ENCODE measurements at places on chromosomes 5 and 9. TPM values are rescaled to one million over a fixed set of nuclear protein-coding genes. Genes with fewer than 3 reads are reported as not detected.

GRCh38 chr9:116646661-116647514 is 40.2 kb upstream of the TRIM32 start:
- DNase-seq: peak; percentile 7

GRCh38 chr9:98886691-98887229 is 56.9 kb upstream of the COL15A1 start:
- DNase-seq: no peak

- DNase-seq: no peak
Observed at GRCh38 chr5:139847790-139848507, 52.3 kb downstream of the PSD2 start.

DNA sequence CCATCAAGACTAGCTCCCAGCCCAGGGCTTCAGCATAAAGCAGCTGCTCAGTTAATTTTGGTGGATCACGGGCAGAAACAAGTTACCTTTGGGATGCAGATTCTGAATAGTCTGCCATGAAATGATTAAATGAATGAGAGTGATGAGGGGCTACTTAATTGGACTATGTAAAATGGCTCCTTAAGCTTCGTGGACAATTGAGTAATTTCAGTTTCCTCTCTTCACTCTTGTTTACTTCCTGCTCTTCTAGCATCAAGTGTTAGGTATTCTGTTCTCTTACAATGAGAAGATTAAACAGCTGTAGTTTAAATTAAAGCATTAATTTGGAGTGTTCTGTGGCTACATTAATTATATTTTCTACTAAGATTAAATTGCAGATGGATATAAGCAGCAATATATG is 28.1 kb downstream of the PIK3R1 start:
- no peak for DNase-seq

- DNase-seq: no peak
Observed at GRCh38 chr5:137584262-137584661, 85.1 kb upstream of the SPOCK1 start.

TNC gene
- total RNA-seq: 1.9 TPM

C5orf58 gene
- total RNA-seq: not detected

DRD1 gene
- total RNA-seq: not detected

- DNase-seq: no peak
Observed at GRCh38 chr9:133263557-133263956, 11.4 kb downstream of the ABO start.

GRCh38 chr5:113166261-113166660 is 189.7 kb downstream of the DCP2 start:
- DNase-seq: no peak

- DNase-seq: peak; percentile 61
Observed at GRCh38 chr5:141637767-141638419, 1.1 kb downstream of the RELL2 start.

CDH9 gene
- total RNA-seq: not detected

GTF3C5 gene
- total RNA-seq: 79.6 TPM

DNA sequence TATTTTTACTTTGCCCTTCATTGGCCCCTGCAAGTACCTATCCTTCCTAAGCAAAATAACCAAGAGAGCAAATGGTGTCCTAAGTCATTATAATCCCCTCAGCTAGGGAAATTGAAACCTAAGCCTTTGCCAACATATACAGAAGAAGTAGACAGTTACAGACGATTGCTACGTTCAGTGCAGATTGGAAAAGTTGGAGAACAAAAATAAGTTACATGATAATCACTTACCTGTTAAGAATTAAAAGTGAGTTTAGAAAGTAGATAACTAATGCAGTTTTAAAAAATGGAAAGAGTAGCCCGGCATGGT is 244.8 kb downstream of the MPDZ start:
- DNase-seq: no peak

LCN12 gene
- total RNA-seq: 14.2 TPM

DIRAS2 gene
- not detected for total RNA-seq

IQGAP2 gene
- not detected for total RNA-seq

- no peak for DNase-seq
Observed at GRCh38 chr5:96173366-96173765, 211.7 kb upstream of the ELL2 start.

GRCh38 chr5:107218457-107219193 is 452.1 kb downstream of the EFNA5 start:
- no peak for DNase-seq

DNA sequence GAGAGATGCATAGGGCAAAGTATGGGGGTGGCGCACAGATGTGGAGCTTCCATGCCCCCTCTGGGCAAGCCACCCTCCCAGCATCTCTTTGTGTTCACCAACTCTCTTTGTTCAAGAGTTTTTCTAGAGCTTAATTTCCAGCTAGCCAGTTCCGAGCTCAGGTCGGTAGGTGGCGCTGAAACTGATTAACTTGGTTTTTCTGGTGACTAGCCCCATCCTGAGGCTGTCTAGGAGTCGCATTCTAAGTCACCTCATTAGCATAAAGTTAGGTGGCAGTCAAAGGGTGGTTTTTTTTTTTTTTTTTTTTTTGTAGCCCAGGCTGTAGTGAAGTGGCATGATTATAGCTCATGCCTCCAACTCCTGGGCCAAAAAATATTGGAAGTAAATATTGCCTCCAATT is 476.4 kb downstream of the KDM4C start:
- DNase-seq: peak; percentile 38

DNA sequence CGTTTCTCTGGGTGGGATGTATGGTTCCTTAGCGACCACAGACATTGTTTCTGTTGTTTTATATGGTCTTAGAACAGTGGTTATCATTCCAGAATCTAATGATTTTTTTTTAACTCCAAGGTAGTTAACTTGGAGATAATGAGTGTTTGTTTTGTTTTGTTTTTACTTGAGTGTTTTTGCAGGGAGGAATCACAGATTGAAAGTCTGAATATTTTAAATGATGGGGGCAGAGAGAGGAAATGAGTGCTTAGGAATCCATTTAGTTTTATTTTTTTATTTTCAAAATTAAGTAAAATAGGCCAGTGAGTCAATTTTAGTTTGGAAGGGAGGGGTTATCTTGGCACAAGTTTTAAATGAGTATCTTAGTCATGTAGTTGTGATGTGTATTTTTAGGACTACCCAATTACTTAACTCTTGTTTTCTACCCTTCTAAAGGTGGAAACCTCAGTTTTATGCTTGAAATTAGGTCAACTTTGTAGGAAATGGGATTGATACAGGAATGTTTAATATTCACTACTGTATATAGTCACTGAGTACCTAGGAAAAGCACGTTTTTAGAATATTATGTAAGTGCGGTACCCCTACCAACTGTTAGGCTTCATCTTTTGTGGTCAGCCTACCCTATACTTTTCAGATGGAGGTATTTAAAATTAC is 2.0 kb downstream of the UBE2R2 start:
- DNase-seq: no peak

PCDHAC2 gene
- total RNA-seq: 3.4 TPM

SPATA31C1 gene
- not detected for total RNA-seq

GRCh38 chr5:147560718-147561331 is 51.0 kb upstream of the DPYSL3 start:
- DNase-seq: no peak

GRCh38 chr9:126532951-126533925 is 80.5 kb upstream of the LMX1B start:
- no peak for DNase-seq

DNA sequence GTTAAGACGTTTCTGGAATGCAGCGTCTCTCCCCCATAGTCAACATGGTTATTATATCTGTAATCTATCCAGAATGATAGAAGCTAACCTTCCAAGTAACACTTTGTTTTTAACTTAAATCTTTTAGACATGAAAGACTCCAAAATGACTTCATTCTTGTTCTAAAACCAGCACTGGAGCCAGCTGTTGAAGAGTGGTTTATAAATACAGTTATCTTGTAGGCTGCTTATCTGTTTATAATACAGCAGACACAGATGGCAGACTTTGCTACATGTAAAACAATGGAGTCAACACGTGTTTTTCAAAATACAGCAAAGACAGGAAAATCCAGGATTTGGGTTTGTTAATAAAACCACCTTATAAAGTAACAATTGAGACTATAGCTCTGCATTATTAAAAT is 48.8 kb upstream of the RETREG1 start:
- DNase-seq: no peak

PITX1 gene
- total RNA-seq: 27.8 TPM

DNA sequence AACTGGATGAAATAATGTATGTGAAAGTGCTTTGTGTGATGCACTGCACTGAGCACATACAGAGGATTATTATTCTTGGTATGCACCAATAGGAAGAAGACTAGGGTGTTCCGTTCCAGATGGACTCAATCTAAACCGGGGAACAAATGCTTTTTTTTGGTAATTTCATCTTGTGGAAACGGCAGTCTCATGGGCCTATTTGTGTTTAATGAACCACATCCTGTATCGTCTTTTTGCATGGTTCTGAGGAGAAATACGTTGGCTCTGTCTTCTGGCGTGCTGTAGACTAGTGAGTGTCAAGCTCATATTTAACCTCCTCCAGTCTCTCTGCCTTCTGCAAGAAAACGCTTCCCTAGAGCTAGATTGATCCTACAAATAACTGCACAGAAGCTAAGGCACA is 30.0 kb downstream of the TRIM32 start:
- DNase-seq: no peak

FOXI1 gene
- total RNA-seq: not detected

PCDHB14 gene
- not detected for total RNA-seq

DNA sequence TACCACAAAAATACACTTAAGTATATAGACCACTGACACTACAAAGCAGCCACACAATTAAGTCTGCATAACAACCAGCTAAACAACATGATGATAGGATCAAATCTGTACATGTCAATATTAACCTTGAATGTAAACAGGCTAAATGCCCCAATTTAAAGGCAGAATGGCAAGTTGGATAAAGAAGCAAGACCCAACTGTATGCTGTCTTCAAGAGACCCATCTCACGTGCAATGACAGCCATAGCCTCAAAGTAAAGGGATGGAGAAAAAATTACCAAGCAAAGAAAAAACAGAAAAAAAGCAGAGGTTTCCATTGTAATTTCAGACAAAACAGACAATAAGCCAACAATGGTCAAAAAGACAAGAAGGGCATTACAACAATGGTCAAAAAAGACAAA is 77.3 kb upstream of the APC start:
- DNase-seq: no peak

PNPLA7 gene
- total RNA-seq: 4.9 TPM

DNA sequence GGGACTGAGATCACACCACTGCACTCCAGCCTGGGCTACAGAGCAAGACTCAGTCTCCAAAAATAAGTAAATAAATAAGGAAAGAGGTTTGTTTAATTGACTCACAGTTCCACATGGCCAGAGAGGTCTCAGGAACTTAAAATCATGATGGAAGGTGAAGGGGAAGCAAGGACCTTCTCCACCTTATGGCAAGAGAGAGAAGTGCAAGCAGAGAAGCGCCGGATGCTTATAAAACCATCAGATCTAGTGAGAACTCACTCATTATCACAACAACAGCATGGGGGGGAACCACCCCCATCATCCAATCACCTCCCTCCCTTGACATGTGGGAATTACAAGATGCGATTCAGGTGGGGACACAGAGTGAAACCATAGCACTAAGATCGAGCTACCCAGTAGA is 22.8 kb upstream of the RGMB start:
- DNase-seq: no peak

GRCh38 chr9:91659529-91660495 is 236.2 kb upstream of the NFIL3 start:
- no peak for DNase-seq

DNA sequence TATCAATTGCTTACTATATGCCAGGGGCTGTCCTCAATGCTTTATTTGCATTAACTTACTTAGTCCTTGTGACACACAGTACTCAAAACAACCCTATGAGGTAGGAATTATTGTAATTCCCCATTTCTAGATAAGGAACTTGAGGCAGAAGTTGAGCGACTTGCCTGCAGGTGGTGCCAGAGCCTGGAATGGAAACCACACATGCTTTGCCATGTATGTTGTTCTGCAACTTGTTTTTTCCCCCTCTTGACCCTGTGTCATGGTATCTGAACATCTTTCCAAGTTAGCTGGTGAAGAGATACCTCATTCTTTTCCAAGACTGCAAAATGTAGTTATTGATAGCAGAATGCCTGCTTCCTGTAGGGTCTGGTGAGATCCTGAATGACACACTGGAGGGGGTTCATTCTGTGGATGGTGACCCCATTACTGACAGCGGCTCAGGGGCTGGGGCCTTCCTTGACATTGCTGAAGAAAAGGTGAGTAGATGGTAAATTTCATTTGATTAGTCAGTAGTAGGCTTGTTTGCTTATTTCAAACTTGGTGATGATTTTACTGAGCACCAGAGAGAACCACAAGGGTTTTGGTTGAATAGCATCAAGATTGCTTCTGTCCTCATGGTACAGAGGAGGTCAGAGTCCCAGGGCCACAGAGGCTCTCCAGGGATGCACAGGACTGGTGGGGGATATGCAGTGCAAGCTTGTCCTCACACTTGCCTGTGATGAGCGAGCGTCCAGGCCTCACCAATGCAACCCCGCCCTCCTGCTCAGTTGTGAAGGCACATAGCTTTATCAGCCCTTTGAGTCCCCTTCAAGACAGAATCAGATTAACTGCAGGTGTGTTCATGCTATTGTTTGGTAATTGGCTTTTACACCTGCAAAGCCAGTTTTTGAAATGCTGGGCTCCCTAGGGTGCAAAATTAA is 57.0 kb downstream of the COL15A1 start:
- peak; percentile 39 for DNase-seq

DMRT3 gene
- total RNA-seq: not detected

DNA sequence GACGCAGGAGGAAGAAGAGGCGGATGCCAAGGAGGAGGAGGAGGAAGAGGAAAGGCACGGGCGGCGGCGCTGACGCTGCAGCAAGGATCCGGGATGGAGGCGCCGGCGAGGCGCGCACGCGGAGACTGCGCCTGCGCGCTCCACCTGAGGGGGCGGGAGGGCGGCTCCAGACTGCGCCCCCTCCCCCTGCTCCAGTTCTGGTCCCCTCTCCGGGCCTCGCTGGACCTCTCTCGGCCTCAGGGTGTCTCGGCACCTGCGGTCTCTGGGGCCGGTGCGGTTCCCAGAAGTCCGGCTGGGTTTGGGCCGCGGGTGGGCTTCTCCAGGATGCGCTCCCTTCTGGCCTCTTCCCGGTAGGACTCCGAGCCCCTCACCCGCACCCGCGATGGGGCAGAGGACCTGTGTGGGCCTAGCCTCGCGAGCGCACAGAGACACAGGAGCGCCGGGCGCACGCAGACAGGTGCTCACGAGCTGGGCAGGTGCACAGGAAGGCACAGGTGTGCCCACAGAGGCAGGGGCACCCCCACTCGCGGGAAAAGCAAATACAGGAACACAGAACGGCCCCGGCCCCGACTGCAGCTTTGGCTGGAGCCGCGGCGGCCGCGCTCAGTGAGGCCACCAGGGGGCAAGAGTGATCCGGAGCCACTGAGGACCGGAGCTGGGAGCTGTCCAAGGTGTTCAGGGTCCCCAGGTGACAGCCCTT is at the start of gene NPDC1:
Gene NPDC1, minus strand, starts transcription at position 90 of the 700 bp plus-strand sequence. CDS start 188 bp downstream, outside the sequence.
- DNase-seq: peak; percentile 91

DNA sequence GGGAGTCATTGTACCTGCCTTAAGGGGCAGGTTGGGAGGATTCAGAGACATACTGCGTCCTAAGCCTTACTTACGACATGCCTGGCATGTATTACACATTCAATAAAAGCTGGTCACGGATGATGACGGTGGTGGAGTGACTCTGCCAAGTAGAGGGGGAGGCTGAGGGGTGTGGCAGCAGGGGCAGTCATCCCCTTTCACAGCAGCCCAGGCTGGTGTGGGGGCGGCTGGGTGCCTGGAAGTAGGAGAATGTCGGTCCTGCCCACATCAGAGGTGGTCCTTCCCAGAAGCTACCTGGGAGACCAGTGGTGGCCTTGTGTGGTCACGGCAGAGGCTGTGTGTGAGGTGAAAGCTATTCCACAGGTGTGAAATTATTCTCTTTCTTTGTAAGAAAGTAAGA is 8.9 kb downstream of the ZBTB34 start:
- DNase-seq: no peak

ANKRD55 gene
- not detected for total RNA-seq

- no peak for DNase-seq
Observed at GRCh38 chr5:179123491-179124272, 63.5 kb downstream of the ZNF354C start.

SPATA31D4 gene
- not detected for total RNA-seq
